ENCODE measurements at places on chromosomes 1 and 21.

DNA sequence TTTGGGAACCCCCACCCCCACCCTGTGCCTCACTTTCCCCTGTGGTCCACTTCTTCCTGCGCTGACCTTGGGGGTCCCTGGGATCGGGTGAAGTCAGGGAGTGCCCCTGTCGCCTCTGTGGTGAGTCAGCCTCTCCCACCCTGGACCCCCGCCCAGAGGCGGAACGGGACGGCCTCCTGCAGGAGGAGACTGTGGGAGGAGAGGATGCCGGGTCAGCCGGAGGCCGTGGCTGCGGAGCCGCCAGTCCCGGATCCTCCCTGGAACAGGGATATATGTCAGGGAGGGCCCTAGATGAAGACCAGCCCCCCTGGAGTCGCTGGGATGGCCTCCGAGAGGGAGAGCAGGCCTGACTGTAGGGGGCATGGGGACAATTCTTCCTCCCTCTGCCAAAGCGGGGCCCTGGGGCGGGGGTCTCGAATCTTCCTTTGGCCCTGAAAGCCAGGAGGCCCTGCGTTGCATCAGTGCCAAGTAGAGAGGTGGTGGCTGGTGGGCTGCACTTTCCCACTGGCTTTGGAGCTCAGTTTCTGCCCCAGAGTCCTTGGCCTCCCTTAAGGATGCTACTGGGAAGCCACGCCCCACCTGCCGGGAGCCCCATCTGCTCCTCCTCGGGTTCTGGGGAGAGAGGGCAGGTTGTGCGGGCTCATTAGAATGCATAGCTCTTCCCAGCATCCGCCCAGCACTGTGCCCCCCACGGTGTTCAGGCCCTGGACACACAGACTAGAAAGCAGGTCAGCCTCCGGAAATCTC lies 930 bp downstream of the ARHGEF10L start:
- no peaks in the 10 kb centered on the region for H3K36me3 ChIP-seq
- H3K27ac ChIP-seq: peak overlapping the region; percentile 99
- DNase-seq: no peak
- peak overlapping the region; percentile 79 for H3K4me3 ChIP-seq
- H3K4me1 ChIP-seq: peaks cover 76% of the 10 kb centered on the region

GRCh38 chr1:87200875-87201638 lies 127.6 kb upstream of the LMO4 start:
- H3K27me3 ChIP-seq: no peaks in the 10 kb centered on the region
- no peaks in the 10 kb centered on the region for H3K4me1 ChIP-seq
- no peak for DNase-seq
- H3K4me3 ChIP-seq: no peak overlapping the region

DNA sequence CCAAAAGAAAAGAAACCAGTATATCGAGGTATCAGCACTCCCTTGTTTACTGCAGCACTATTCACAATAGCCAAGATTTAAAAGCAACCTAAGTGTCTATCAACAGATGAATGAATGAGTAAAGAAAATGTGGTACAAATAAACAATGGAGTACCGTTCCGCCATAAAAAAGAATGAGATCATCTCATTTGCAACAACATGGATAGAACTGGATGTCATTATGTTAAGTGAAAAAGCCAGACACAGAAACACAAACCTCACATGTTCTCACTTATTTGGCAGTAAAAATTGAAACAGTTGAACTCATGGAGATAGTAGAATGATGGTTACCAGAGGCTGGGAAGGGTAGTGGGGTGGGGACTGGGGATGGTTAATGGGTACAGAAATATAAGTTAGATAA lies 4.3 kb upstream of the GNG5 start:
- H3K4me3 ChIP-seq: no peak overlapping the region
- no peaks in the 10 kb centered on the region for H3K36me3 ChIP-seq
- H3K27ac ChIP-seq: no peak overlapping the region
- peaks cover 7% of the 10 kb centered on the region for H3K4me1 ChIP-seq

DNA sequence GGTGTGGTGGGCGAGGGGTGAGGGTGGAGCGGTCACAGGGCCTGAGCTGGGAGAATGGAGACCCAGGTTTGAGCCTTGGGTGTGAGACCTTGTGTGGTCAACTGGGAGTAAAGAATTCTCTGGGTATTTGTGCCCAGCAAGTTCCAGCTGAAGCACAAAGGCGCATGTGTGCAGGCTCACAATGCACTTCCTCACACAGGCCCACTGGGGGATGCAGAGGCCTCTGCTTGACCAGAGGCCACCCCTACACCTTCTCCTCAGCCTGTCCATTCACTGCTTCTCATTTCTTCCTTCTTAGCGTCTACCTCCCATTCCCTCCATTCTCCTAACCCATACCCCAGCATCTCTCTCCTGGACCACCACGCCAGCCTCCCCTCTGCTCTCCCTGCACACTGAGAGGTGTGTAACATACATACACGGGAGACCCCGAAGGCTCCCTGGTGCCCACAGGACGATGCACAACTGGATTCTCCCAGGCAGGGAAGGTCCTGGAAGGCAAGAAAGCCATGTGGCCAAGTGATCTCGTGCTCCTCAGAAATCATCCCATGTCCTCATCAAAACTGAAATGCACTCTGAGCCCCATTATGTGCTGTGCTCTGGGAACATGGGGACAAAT lies 12.3 kb upstream of the TTC39A start:
- H3K27me3 ChIP-seq: peaks cover 6% of the 10 kb centered on the region
- no peak for DNase-seq
- H3K4me1 ChIP-seq: no peaks in the 10 kb centered on the region
- no peak overlapping the region for H3K4me3 ChIP-seq

DNA sequence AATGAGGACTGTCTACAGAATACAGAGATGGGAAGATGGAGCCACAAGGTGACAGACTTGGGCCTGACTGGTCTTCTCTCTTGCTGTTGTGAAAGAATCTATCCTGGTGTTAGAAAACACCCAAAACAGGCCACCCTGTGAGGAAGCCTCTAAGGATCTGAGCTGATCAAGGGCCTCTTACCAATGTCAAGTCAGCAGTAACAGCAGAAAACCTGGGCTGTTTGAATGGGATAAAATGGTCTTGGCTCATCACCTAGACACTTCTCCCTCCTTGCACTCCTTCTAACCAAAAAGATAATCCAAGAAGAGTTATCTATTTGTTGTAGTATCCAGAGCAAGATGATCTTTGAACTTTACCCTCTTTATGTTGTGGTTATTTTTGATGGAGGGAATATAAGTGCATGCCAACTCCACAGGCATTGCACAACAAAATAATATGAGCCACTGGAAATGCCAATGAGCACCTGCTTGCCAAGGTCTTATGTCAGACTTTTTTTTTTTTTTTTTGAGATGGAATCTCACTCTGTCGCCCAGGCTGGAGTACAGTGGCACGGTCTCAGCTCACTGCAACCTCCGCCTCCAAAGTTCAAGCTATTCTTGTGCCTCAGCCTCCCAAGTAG lies 32.8 kb upstream of the ZNF281 start:
- no peak overlapping the region for H3K27ac ChIP-seq
- H3K36me3 ChIP-seq: no peaks in the 10 kb centered on the region
